Heart left ventricle (tissue), 16 donors: ENCODE measurements at places on chromosomes 1 and 21. TPM values are rescaled to one million over a fixed set of nuclear protein-coding genes. Genes with fewer than 3 reads are reported as not detected.

LCE1E gene
- not detected for total RNA-seq

DNA sequence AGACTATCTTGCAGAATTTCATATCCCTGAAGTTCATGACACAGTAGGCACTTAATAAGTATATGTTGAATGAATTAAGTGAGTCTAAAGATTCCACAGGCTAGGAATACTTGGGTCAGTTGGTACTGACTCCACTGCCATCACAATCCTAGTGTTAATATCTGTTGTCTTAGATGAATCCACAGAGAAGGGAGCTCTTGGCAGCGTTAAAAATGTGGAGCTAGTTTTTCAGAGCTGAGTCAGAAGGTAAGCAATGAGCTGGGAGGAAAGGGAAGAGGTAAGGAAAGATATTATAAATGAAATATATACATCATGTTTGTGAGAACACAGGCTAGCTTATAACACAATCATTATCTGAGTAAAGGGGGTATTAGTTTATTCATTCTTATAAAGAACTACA is 21.8 kb upstream of the GORAB start:
- no peak for DNase-seq

OR14I1 gene
- not detected for total RNA-seq

- DNase-seq = no peak
Measured at GRCh38 chr1:174497478-174497877, 49.7 kb downstream of the GPR52 start.

DNA sequence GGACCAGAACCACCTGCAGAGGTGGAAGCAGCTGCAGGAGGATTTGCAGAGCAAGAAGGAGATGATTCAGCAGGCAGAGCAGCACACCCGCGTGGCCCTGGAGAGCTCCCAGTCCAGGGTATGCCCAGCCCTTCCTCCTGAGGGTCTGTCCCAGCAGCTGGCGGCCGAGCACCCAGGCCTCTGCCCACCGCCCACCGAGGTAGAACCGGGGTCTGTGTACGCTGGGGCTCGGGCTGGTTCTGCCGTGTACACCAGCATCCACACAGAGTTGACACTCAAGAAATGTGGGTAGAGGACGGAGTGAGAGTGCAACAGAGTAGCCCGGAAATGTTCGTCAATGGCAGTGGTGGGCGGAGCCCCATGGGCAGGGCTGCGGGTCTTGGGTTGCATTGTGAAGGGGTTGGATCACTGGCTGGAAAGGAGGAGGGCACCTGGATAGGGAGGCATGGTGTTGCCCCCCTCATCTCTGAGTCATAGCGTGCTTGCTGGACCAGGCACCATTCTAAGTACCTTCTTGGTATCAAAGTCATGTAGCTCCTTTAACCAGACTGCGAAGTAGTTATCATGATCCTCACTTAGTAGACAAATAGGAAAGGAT is 5.1 kb upstream of the SMIM1 start:
- DNase-seq = no peak
